Dermis blood vessel endothelial cell (primary cell): ENCODE measurements at places on chromosomes 7 and 10. TPM values are rescaled to one million over a fixed set of nuclear protein-coding genes. Genes with fewer than 3 reads are reported as not detected.

DNA sequence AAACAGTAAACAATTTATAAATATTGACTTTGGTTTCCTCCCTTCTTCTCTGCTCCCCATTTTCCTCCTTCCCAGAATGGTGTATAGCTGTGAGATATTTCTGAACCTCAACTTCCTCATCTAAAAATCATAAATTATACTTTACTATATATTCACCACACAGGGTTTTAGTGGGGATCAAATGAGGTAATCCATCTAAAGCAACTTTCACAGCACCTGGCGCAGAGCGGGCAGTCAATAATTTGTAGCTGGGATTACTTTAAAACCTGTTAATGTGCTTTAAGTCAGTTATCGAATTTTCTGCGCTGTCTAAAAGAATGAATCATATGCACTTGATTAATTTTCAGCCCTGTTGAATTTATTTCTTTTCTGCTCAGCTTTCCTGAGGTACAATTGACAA, 172.7 kb downstream of the PTEN start:
- no peak for DNase-seq

- DNase-seq: no peak
These were observed 24.8 kb downstream of the PCBD1 start for GRCh38 chr10:70863470-70864160.

- no peak for DNase-seq
These were observed 65.1 kb upstream of the HPS1 start for GRCh38 chr10:98511876-98512275.

DNA sequence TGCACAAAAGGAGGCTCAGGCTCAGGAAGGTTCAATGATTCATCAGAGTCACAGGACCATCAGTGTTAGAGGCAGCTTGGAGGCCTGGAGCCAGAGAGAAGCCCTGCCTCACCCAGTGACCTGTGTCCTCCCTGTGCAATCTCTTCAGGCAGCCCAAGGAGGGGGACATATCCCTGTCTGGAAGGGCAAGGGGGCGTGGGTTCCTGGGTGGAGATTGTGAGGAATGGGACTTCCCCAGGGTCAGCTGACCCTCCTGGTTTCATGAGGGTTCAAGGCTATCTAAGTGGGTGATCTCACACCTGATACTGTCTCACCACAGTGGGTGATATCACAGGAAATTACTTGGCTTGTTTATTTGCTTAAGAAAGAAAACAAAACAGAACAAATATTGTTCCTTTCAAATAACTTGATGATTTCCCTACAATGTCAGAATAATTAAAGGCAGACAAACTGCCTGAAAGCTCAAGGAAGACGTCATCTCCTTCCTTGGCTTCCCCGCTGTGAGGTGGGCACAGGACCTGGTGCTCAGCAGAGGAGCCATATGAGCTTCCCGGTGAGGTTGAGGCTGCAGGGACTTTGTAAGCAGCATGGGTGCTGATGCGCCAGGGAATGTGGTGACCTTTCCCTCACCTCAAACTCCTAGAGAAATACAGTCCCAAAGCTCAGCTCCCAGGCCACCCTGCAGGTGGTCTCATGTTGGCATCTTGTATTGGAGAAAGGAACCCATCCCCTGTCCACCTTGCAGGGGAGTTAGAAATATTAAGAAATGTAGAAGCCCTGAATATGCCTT, 763.2 kb downstream of the GRID1 start:
- no peak for DNase-seq

GRCh38 chr10:71268247-71268691, 50.8 kb upstream of the SLC29A3 start:
- DNase-seq: peak; percentile 68

The GDF2 gene
- not detected in 2 replicates for total RNA-seq

The MSS51 gene
- total RNA-seq: 0.84 and 1.5 TPM in 2 replicates

The FLNC gene
- 117 and 331 TPM in 2 replicates for total RNA-seq

DNA sequence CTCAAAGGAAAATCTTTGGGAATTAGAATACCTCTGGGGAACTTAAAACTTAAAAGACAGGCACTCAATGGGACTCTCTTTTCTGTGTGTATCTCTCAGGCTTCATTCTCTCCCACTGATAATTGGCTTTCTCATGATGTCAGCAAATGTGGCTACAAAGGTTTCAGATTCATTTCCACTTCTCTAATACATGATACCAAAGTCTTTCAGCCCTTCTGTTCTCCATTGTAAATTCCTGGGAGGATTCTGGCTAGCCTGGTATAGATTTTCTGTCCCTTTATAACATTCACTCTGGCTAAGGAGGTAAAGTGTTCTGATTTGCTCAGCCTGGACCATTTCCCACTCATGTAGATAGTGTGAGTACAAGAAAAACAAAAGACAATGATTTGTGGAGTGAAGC, 606.2 kb downstream of the PCDH15 start:
- no peak for DNase-seq

The ACTR3C gene
- total RNA-seq: 8.9 and 9.5 TPM in 2 replicates

DNA sequence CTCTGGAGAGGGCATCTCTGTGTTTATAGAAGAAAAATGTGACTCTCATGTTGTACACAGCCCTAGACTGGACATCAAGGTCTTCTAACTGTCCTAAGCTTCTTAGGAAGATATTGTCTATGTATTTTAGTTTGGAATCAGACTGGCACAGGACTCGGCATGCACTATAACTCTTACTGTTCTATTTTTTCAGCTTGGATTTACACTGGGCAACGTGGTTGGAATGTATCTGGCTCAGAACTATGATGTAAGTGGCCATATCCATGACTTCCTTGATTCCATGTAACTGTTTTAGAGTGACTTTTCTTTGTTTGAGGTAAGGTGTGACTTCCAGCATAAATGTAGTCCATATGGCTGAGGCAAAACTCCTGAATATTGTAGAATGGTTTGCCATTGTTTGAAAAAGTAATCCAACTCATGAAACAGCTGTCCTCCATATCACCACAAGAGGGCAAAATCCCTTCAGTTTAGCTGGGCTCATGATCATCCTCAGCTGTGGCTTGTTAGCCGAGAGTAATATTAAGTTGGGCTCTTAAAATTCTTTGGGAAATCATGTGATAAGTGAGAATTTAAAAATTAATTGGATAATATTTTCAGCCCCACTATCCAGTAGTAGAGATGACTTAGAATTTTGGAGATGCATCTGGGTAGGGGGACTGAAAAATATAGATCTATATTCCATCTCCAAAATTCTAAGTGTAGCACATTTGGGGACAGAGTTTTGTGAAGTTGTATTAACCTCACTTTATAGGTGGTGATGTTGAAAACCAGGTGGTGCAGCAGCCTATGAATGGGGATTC, 10.4 kb downstream of the STMP1 start:
- peak; percentile 91 for DNase-seq

DNA sequence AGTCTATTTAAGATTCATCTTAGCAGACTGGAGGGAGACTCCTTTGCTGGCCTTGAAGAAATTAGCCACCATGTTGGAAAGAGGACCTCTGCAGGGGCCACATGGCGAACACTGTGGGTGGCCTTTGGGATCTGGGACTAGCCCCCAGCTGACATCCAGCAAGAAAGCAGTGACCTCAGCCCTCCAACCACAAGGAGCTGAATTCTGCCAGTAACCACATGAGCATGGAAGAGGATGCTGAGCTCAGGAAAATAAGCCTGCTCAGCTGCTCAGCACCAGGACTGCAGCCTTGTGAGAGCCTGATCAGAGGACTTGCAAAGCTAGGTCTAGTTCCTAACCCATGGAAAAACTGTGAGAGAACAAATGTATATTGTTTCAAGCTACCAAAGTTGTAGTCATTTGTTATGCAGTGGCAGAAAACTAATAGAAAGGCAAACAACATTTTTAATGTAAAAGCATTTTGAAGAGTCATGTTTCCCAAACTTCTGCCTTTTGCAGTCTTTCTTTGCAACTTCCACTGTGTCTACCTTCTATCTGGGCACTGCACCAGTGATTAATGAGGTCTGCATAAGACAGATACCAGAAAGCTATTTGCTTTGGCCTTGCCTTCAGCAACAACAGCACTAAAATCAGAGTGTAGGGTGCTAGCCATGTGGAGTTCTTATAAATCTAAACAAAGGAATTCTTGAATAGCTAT, 183.7 kb downstream of the FGFR2 start:
- DNase-seq: no peak

GRCh38 chr7:130943336-130943901, 209.4 kb upstream of the KLF14 start:
- DNase-seq: peak; percentile 82

DNA sequence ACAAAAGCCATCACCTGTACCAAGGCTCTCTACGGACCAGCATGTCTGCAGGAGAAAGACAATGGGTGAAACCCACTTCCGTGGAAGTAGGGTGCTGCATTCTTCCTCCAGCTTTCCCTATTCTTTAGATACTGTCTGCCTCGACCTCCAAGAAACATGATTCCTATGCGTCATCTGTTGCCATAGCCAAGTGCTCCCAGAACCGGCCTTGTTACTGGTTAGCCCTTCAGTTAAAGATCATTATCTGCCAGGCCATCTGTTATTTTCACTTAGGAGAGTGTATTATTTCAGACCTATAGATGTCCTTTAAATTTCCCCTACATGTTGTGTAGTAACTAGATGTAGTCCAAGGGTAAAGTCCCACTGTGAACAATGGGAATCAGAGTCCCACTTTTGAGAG, 89.0 kb upstream of the KIAA1217 start:
- DNase-seq: no peak

DNA sequence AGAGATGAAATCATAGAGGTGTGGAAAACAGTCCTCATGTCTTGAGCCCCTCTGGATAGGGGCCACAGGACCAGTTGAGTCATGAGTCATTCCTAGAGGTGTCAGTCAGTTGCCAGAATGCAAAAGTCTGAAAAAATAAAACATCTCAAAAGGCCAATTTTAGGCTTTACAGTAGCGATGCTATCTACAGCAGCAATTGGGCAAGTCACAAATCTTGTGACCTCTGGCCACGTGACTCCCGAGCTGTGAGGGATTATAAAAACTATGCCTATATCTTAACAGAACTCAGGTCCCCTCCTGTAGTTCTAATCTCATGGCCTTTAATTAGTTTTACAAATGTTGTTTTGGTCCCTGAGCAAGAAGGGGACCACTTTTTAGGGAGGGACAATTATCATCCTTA, 15.6 kb upstream of the TAS2R41 start:
- no peak for DNase-seq

The SCART1 gene
- 0.28 and 1.4 TPM in 2 replicates for total RNA-seq

- DNase-seq: no peak
These were observed 281.7 kb downstream of the AHR start for GRCh38 chr7:17580141-17580540.

The SPDYE9 gene
- total RNA-seq: not detected in 2 replicates

The MCM10 gene
- 6.3 and 19.5 TPM in 2 replicates for total RNA-seq

The GPR37 gene
- total RNA-seq: 0.14 and 0.17 TPM in 2 replicates

The CEP55 gene
- 18.9 and 100 TPM in 2 replicates for total RNA-seq

The UNC5B gene
- 12.1 and 15.1 TPM in 2 replicates for total RNA-seq

GRCh38 chr10:80561950-80562349, 24.2 kb downstream of the SH2D4B start:
- no peak for DNase-seq

DNA sequence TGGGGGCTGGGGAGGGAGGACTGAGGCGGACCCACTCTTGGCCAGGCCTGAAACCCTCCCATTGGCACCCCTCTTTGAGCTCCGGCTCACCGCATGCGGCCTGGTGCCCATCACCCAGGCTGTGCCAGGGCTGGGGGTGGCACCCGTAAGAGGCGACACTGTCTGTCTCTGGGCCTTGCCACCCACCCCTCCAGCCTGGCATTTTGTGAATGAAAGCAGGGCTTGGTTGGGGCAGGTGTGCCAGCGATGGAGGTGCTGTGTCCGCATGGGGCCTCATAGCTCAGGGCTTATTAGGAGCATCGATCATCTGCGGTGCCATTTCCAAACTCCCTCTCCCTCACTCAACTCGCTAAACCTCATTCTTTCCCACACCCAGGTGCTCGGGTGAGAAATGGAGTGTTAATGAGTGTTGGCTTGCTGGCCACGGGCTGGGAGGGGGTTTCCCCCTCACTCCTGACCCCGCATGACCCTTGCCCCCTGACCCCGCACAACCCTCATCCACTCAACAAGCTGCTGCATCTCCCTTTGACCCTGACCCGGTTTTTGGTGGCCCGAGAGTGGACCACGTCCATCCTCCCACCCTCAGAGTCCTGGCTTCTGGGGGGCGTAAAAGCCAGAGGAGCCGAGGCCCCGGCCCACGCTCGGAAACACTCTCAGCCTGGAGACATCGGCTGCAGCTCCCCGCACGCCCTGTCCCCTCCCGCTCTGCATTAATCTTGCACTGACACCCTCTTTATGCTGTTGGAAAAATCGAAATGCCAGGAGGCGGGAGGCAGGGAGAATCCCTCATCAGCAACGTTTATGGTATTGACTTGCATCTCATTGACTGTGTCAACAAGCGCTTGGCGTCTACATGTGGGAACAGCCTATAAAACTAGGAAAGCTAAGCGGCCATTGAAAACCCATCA, 161.2 kb downstream of the DNAJB6 start:
- no peak for DNase-seq

DNA sequence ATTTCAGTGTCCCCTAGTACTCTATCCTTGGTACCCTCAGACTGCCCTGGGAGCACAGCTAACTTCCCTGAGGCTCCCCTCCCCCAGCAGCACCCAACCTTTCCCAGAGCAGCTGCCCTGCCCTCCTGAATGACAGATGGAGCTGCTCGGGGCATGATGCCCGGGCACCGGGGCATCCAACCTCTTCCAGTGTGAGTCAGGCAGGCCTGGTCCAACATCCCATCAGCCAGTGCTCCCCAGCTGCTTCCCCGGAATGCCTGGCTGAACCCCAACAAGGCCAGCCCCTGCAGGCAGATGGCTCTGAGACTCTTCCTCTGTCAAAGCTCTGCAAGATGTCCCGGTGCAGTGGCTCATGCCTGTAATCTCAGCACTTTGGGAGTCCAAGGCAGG, 11.9 kb upstream of the TSPAN15 start:
- DNase-seq: no peak

The PRSS37 gene
- not detected in 2 replicates for total RNA-seq

The MEOX2 gene
- total RNA-seq: 46.5 and 53.9 TPM in 2 replicates

GRCh38 chr7:132655131-132655727, 79.0 kb upstream of the PLXNA4 start:
- peak; percentile 26 for DNase-seq

- DNase-seq: no peak
These were observed 58.1 kb downstream of the CAV1 start for GRCh38 chr7:116582806-116583444.

GRCh38 chr7:136353287-136353686, 376.1 kb upstream of the MTPN start:
- DNase-seq: no peak

The LGI1 gene
- total RNA-seq: not detected in 2 replicates

DNA sequence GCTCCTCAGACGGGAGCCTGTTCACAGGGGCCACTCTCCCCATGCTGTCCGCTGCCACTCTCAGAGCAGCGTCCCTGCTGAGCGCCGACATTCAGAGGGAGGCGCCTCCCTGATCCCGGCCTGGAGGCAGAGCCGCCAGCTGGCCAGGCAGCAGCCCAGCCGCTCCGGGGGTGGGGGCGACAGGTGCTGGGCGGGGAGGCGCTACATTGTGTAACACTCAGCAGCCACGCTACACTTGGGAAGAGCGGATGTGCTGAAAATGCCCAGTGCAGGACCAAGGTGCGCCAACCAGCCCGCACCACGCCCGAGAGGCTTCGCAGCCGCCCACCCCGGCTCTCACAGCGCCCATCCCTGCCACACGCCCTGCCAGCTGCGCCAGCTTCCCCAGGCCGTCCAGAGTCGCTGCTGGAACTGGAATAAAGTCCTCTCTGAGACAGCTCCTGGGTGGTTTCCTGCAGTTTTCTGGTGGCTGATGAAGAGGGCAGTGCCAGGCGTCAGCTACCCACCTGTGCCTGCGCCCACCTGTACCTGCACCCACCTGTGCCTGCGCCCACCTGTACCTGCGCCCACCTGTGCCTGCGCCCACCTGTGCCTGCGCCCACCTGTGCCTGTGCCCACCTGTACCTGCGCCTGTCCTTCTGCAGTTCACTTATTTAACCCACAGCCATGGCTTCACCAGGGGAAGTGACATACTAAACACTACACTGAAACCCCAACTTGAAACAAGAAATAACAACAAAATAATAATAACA, 25.7 kb downstream of the STK32C start:
- no peak for DNase-seq

The UPK3BL1 gene
- total RNA-seq: 10.1 and 12.6 TPM in 2 replicates
